ENCODE measurements at places on chromosomes 6 and 20.

GRCh38 chr20:16801919-16802651 lies 53.9 kb downstream of the OTOR start:
- DNase-seq, result peak; percentile 29

GRCh38 chr6:134123666-134124208 lies 71.3 kb upstream of the SLC2A12 start:
- DNase-seq, result no peak

DNA sequence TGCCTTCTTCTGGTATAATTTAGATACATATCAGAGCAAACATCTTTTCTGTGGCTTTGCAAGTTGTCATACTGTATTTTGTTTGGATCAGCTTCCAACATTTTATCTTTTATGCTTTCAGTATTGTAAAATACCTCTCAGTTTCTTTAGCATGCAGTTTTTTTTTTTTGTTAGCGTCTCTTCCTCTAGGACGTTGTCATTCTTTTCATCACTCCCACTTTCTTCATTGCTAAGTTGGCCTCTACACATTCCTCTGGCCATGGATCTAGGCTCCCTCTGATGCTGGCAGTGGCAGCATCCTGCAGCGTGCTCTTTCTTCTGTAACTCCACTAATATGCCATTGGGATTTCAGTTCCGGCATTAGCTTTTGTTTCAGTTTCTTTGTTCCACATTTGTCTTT lies 21.7 kb downstream of the RPRD1B start:
- no peak for DNase-seq

- peak; percentile 74 for DNase-seq
Measured at GRCh38 chr6:18515767-18516166, 128.6 kb downstream of the RNF144B start.

GRCh38 chr6:154284313-154284853 lies 72.2 kb downstream of the IPCEF1 start:
- no peak for DNase-seq

DNA sequence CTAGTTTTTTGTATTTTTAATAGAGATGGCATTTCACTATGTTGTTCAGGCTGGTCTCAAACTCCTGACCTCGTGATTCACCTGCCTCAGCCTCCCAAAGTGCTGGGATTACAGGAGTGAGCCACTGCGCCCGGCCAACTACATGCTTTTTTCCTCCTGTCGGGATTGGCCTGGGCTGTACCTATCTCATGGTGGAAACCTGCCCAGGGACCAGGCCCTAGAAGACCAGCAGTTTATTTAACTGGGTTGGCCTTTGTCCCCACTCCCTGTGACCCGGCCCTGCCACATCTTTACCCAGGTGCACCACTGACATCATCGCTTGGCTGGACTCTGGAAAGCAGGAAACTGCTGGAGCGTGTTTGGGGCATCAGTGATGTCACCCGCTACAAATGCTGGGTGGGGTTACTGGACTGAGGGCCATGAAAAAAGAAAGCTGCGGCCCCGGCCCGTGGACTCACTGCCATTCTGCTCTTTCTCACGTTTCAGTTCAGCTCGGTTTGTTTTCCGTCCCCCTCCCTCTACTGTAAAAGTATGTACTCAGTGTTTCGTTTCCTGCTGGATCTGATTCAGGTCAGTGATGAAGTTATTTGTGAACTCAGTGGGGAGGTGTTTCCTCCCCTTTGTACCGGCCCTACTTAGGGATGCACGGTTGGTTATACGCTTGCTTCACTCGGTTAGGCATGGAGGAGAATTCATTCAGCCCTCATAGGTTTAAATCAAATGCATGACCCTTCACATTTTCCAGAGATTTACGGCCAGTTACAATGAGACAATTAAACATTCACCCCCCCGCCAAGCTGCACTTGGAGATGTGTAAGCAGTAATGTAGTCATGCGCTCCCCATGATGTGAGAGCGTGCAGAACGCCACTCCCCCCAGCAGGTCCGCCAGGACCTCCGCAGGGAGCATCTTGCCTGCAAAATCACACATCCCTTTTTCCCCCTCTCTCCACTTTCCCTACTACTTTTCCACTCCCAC lies 179.3 kb downstream of the MTHFD1L start:
- no peak for DNase-seq

GRCh38 chr20:22525821-22526220 lies 58.6 kb downstream of the FOXA2 start:
- no peak for DNase-seq

DNA sequence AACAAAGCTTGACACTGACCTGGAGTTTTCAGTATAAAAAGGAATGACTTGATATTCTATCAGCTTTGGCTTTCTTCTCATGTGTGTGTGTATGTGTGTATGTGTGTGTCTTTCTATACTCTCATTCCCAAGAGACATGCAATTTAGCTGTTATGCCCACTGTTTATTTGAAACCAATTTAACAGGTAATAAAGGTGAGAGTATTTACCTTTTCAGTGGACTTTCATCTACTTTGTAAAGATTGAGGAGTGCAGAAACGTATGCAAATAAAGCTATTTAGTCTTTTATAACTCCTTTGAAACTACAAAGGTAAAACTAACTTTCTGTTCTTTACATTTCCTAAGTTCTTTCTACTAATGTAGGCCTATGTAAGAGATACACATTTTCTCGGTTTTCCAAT lies 103.5 kb upstream of the HS3ST5 start:
- DNase-seq, result no peak

- no peak for DNase-seq
Measured at GRCh38 chr6:166718516-166718915, 91.5 kb upstream of the RPS6KA2 start.

DNA sequence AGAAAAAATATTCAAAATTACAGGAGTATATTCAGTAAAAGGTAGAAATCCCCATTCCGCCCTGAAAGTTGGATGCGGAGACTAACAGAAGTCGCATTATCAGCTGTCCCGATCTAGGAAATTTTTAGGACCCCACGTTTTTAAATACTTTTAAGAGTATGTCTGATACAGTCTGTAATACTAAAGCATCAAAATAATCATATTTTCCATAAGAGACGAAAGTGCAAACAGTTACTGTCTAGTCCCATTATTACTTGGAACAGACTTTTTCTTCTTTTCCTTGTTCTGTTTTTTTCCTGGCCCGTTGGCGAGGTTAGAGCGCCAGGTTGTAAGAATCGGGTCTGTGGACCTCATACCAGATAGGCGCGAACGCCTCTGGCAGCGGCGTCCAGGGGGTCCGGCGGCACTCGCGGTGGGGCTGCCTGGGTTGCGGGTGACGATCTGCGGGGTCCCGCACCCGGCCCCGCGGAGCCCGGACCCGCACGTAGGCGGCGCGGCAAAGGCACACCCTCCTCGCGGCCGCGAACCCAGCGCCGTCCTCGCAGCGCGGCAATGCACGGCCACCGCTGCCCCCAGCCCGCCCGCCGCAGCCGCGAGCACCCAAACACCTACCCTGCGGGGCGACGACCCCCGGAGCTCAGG lies 460 bp downstream of the PLAGL1 start:
- no peak for DNase-seq

- no peak for DNase-seq
Measured at GRCh38 chr6:149097794-149098193, 219.7 kb upstream of the TAB2 start.

DNA sequence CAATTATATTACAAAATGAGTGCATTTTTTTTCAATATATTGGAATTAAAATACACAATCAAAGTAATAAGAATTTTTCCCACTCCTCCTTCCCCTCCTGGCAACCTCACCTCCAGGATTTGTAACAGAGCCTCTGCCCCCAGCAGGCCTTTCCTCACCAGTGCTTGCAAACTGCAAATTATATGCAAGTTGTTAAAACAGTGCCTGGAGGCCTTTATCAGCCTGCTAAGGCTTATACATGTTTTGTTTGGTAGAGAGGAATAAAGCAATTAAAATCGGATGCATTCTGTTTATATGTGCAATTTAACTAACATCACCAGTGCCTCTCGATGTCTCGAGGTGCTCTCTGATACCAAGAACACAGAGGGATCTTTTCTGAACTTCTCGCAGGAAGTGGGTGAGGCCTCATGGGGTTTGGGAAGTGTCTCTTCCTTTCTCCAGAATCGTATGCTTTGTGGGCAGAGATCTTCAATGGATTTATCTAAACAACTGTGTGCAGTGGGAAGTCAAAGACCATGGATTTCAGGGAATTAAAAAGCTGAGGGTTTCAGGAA lies 186.8 kb downstream of the CDH26 start:
- no peak for DNase-seq

- no peak for DNase-seq
Measured at GRCh38 chr20:62052842-62053464, 12.7 kb downstream of the TAF4 start.

GRCh38 chr6:34237316-34237721 lies 646 bp downstream of the HMGA1 start:
- DNase-seq, result no peak

- no peak for DNase-seq
Measured at GRCh38 chr20:58092871-58093270, 135.6 kb downstream of the ANKRD60 start.

DNA sequence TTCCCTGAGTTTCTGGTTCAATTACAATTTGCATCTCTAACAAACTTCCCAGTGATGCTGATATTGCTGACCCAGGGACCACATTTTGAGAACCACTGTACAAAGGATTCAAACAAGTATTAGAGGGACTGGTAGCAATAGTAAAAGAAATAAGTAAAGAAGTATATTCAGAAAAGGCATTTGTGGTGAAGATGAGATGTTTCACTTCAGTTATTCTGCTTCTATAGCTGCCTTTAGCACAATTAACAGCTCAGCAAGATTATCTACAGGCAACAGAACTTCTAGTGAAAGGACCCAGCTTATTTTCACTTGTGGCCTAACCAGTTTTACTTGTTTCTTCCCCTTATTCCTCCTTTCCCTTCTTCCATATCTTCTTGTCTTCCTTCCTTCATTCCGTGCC lies 149.4 kb downstream of the PHF3 start:
- DNase-seq, result no peak

GRCh38 chr6:166346965-166347364 lies 4.6 kb upstream of the SFT2D1 start:
- no peak for DNase-seq

DNA sequence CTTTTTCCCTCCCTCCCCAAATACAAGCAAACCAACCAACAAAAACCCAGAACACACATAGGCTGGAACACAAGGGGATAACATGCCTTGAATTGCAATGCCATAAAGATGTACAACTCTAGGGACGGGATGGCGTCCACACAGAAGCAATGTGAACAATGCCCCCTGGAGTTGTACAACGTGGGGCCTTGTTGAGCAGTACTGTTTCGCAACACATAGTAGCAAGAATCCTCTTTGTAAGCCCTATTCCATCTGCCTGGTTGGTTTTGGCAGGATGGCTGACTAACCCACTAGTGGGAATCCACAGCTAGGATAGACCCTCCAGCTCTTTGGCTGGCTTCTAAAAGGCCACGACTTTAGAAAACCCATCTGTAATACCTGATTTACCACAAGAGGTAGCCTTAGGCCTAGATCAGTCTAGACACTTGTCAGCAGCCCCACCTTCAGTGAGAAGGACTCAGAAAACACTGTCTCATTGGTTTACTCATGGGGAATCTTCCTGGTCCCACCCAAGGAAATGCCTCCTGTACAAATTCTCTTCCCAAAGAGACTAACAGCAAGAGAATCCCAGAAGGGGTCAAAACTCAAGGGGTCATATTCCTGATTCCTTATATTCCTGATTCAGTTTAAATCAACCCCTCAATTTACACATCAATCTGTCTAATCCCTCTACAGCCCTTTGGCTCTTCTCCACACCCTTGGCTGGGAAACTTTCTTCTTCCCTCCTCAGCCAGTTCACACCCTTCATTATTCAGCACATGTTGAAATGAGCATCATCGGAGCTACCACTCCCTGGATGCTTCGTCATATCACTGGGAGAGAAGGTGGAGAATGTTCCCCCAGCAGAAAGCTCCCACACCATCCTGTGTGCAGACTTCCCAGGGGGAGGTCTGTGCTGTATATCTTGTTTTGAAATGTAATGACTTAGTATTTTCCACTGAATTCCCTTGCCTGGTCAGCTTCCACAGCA lies 622.4 kb upstream of the FLRT3 start:
- no peak for DNase-seq

GRCh38 chr6:29653452-29654038 lies 3.3 kb upstream of the MOG start:
- DNase-seq, result peak; percentile 84

DNA sequence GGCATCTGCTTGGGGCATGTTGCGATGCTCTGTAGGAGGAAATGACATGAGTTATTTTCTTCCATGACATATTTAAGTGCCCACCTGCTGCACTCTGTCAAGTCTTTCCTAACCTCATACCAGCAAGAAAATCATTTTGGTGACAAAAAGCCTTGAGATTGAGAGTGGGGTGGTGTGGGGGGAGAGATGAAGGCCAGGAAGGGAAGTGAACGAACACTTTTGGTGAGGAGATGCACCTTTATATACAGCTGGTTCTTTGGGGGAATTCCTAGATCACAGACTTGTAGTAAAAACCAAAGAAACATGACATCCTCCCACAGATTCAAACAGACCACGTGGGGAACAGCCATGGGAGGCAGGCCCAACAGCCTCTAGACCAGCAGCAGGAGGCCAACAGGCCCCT lies 26.1 kb downstream of the NCOA5 start:
- no peak for DNase-seq

DNA sequence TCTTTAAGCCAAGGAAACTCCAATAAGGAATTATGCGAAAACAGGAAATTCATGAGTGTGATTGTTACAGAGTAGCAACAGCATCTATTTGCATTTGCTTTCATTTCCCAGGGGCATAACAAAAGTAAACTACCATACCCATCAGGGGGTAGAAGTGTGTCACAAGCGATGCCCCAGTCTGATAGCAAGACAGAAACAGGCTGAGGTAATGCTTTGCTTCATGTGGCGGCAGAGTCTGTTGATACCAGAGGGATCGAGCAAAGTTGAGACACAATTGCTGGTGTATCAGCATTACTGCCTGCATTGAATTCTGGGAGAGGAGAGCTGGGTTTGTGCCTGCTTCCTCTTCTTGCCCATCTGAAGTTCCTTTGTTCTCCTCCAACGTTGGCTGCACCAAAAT lies 51.2 kb upstream of the LYRM2 start:
- DNase-seq, result peak; percentile 42

GRCh38 chr6:138576313-138576712 lies 77.0 kb upstream of the NHSL1 start:
- no peak for DNase-seq

DNA sequence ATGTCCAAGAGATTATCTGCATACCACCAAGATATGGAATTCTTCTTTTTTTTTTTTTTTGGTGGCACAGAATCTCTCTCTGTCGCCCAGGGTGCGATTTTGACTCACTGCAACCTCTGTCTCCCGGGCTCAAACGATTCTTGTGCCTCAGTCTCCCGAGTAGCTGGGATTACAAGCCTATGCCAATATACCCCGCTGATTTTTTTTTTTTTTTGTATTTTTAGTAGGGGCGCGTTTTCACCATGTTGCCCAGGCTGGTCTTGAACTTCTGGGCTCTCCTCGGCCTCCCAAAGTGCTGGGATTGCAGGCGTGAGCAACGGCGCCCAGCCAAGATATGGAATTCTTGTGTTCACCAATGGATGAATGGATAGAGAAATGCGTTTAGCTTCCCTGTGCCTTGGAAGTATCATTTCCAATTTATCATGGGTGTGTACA lies 31.0 kb downstream of the POM121L2 start:
- no peak for DNase-seq

DNA sequence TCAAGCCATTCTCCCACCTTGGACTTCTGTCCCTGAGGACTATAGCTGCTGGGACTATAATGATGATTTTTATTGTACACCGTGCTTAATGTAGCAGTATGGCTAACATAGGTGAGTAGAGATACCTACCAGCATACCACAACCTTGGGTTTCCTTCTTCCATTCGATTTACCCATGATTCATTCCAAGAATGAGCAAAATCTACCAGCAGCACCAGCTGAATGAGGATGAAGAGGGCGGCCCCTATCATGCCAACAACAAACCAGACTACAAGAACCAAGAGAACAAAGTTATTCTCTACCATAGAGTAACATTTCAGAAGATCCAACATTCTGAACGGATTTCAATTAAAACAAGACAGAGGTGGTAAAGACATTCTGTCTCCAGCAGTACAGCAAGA lies 12.1 kb downstream of the SERINC3 start:
- DNase-seq, result no peak

Data from COLO829 (cell line).